ENCODE measurements at places on chromosomes 1 and 21.

- no peak for DNase-seq
These were observed 206.6 kb downstream of the DSCAM start for GRCh38 chr21:40640266-40640789.

DNA sequence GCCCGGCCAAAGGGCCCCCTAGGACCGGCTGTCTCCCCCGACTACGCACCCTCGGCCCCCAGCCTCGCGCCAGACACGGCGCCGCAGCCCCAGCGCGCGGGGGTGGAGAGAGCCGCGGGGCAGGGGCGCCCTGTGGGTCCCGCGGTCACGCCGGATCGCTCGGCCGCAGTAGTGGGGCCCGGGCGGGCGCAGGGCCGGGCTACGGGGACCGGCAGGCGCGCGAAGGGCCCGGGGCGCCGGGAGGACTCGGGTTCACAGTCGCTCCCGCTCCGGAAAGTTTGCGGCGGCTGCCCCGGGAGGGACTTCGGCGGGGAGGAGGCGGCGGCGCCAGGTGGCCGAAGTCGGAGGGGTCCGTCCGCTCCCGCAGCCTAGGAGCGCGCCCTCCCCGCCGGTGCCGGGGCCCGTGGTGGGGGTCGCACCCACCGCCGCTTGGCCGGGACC, 7.1 kb upstream of the ZNF669 start:
- no peak for DNase-seq

- no peak for DNase-seq
These were observed 485.0 kb downstream of the DISC1 start for GRCh38 chr1:232111611-232112010.

DNA sequence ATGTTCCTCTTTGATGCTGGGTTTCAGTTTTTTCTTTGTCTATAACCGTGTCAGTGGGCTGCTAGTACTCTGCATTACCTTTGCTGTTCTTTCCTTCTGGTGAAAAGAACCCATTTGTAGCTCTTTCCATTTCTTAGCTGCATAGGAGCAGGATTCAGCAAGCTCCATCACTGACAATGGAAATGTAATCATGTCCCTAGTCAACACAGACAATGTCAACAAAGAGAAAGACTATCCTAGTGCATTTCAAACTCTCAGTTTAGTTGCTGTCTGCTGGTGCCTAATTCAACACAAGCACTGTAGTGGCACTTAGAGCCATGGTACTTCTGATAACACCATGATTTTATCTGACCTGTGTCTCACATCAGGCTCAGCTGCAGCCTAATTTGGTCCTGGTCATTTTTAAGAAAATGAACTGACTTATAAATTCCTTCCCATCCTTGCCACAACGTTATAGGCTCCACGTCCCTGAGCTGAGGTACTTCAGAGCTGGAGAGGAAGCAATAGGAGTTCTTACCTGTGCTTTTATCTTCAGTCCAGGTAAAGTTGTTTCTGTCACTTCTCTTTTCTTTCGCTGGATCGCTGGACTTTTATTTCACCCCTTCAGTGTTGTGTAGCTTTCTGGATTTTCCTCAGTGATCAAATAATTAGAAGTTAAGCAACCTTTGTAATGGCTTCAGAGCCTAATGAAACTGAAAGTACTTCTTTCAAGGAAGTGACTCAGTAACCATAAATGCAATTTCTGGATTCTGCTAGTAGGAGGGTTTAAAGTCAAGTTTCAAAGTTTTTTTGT, at the start of gene GBP3:
GBP3 (minus strand) TSS at position 700 of the 793 bp plus-strand sequence. CDS start 2,145 bp downstream, outside the sequence.
- DNase-seq, result no peak

DNA sequence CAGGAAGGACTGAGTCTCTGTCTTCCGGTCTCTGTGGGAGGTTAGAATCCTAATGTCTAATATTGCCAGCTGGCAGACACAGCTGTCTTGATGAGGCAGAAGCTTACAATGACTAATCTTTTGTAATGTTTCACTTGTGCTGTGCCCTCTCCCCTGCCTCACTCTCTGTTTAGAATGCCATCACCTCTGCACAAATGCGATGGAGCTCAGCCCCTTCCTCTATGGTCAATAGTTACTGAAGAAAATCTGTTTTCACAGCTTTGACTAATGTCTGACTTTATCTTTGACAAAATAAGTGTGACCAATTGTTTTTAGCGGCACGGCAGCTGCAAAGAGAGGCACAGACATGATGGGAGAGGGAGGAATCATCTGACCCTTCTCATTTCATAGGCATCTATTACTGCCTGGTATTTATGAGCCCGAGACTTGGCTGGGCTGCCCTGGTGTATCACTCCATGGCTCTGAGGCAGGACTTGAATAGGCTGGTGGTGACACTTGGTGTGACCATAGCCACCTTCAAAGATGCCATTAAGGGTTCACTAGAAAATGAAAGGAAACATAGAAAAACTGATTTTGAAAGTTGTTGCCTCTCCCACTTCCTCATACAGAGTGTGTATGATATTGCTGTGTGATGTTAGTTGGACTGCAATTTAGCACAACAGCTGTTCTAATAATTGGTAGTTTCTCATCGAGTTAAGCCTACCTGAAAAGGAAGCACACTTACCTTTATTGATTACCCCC, 163.2 kb upstream of the NBPF11 start:
- DNase-seq, result no peak

DNA sequence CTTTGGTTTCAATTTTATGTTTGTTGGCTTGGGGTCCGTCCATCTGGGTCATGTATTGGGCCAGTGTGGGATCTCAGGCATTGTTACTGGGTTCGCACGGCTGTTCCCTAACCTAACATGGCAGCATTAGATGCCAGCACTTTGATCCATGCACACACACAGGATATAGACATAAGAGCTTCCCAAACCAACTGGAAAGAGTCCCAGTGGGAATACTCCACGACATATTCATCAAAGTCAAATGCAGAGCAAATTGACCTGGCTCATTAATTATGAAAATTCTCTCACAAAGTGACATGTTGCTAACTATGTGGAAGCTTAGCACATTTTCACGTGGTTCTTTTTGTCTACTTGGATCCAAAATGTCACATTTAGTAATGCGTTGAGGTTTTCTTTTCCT, 130.4 kb downstream of the SETD4 start:
- DNase-seq, result no peak

Data from stimulated activated CD4-positive, alpha-beta T cell treated with anti-CD3 and anti-CD28 coated beads, Interleukin-2, amount 100 ng/mL, for 24 hours (primary cell).